ENCODE measurements at places on chromosomes 5 and 9.

DNA sequence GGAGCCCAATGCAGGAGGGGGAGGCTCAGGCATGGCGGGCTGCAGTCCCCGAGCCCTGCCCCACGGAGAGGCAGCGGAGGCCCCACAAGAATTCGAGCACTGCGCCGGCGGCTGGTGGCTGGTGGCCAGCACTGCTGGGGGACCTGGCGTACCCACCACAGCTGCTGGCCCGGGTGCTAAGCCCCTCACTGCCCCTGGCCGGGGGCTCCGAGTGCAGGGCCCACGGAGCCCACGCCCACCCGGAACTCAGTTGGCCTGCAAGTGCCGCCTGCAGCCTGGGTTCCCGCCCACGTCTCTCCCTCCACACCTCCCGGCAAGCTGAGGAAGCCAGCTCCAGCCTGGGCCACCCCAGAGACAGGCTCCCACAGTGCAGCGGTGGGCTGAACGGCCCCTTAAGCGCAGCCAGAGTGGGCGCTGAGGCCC is 780.3 kb downstream of the DTWD2 start:
- no peak for DNase-seq

GRCh38 chr9:93087971-93088655 is 7.9 kb upstream of the CARD19 start:
- no peak for DNase-seq

DNA sequence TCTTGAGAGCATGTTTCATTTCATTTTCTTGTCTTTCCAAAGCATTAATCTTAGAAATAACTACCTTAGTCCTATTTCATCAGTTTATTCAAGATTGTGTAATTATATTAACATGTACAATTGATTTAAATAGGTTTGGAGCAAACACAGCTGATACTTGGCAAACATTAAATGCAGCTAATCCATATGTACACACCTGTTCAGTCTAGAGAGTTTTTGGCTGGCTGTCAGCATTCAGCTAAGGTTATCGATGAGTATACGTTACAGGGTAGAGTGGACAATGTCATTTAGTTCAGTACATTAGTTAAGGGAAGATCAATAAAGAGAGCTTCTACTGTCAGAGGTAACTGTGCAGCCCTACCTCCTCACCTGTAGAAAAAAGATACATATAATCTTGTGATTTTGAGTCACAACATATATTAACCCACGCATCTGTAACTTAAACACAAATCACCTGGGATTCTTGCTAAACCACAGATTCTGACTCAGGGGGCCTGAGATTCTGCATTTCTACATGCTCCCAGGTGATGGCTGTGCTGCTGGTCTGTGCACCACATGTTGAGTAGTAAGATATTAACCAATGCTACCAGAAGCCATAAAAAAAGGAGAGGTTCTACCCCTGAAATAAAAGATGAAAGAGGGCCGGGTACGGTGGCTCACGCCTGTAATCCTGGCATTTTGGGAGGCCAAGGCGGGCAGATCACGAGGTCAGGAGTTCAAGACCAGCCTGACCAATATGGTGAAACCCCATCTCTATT is 34.1 kb upstream of the PCA3 start:
- no peak for DNase-seq

DNA sequence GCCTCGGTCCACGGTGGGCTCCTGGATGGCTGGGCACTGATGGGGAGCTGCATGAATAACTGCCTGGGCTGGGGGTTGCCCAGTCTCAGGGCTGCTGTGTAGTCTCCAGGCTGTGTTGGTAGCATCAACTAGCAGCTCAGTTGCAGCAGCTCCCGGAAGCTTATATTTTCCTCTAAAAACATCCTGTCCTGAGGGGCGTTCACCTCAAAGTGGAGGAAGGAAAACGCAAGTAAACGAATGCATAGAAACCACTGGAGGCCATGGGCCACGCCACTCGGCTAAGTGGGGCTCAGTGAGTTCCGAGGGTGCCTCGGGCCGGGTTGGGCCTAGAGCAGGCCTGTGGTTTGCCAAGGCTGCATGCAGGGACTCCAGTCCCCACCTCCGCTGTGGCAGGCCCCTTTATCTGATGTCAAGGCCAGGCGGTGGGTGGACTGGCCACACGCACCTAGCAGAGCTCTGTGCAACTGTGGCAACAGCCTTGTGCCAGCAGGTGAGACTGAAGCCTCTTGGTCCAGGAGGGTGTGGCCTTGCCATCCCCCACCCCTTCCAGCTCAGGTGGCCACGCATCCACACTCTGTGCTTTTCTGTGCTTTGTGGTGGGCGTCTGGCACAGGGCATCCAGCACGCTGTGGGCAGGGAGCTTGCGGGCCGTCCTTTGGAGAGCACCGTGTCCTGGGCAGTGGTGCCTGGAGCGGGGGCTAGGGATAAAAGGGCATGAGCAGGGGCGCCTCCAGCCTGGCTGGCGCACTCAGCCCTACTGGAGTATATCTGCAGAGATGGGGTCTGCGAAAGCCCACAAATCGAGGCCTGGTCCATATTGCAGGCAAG is 15.1 kb downstream of the TCF7 start:
- DNase-seq: no peak

GRCh38 chr5:122902263-122902662 is 56.9 kb downstream of the SNX24 start:
- DNase-seq: no peak

DNA sequence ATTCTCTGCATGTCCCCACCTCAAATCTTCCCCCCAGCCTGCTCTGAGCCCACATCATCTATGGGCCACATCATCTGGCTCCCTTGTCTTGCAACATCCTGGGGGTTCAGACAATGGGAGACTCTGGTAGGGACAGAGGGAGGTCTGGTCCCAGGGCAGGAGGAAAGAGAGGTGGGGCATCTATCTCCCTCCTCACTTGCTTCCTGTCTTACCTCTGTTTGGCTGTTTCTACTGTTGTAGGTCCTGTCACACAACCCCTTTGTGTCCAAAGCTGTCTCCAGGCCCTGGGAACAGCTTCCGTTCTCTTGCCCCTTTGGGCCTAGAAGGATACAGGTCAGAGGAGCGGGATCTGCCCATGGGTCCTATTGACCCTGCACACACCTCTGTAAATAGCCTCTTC is 227.2 kb downstream of the NSG2 start:
- DNase-seq: no peak

- no peak for DNase-seq
Observed at GRCh38 chr5:134206627-134207160, 19.2 kb downstream of the PPP2CA start.

DNA sequence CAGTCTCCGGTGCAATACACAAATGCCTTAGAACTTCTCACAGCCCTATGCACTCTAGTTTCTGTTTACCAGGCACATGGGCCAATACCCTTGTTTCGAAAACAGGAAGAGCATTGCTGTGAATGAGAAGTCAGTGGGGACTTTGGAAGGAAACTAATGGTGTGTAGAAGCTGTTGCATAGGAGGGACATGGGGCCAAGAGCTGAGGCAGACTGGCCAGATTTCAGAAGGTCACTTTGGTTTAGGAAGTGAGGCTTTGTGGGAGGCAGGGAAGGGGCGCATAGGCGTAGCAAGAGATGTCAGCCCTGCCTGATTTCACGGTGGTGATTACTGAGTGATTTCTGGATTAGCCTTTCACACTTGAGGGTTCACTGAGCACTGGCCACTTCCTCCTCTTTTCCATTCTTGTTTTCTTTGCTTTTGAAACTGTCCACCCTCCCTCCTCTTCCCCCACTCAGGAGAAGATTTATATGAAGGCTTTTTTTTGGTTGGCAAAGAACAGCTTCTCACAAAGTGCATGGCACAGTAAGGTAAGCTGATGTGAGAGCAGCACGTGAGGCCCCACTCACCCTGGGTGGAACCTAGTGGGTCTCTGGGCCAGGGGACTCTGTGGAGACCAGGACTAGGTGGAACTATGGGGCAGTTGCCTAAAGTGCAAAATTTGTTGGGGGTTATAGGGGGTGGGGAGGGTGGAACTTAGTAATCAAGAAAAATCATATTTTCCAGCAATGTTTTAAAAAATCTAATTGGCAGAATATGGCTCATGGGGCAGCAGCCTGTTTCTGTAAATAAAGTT is 6.1 kb upstream of the TMEM252 start:
- DNase-seq: no peak

- peak; percentile 36 for DNase-seq
Observed at GRCh38 chr9:16191691-16192402, 639.0 kb downstream of the CCDC171 start.

GRCh38 chr9:87681271-87682061 is 44.5 kb upstream of the CTSL start:
- no peak for DNase-seq

DNA sequence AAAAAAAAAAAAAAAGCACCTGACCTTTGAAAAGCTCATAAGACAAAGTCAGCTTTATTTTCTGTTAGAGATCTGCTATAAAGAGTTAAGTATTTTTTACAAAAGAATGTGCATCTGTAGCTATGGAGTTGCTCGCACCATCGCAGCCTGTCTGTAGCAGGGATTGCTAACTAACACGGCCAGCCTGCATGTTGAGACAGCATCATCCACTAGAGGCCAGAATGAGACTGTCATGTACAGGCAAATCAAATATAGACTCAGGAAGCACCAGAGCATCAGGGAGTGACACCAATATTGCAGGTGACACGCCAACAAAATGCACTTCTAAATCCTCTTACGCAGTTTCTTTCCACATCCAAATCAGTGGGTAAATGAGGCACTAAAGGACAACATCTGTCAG is 136.3 kb upstream of the RASEF start:
- DNase-seq: no peak

- no peak for DNase-seq
Observed at GRCh38 chr9:727767-728166, 113.7 kb upstream of the DMRT1 start.

- no peak for DNase-seq
Observed at GRCh38 chr9:117720066-117720465, 15.9 kb downstream of the TLR4 start.

- DNase-seq: no peak
Observed at GRCh38 chr9:100690438-100690837, 112.6 kb downstream of the CAVIN4 start.

DNA sequence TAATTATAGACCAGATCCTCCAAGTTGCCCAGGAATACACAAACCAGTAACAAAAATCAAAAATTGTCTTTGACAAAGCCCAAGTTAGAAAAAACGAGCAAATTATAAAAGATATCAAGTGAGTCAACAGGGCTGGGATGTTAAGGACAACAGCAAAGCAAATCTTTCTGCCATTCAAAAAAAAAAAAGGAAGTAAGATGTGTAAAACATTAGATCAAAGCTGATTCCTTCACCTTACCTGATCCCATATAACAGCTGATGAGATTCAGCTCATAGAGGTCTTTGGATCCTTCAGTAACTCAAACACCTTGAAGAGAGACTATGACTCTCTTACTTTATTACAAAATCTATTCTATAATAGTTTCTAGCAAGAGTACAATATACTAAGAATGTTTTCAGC is 100.9 kb downstream of the STRBP start:
- DNase-seq: no peak

DNA sequence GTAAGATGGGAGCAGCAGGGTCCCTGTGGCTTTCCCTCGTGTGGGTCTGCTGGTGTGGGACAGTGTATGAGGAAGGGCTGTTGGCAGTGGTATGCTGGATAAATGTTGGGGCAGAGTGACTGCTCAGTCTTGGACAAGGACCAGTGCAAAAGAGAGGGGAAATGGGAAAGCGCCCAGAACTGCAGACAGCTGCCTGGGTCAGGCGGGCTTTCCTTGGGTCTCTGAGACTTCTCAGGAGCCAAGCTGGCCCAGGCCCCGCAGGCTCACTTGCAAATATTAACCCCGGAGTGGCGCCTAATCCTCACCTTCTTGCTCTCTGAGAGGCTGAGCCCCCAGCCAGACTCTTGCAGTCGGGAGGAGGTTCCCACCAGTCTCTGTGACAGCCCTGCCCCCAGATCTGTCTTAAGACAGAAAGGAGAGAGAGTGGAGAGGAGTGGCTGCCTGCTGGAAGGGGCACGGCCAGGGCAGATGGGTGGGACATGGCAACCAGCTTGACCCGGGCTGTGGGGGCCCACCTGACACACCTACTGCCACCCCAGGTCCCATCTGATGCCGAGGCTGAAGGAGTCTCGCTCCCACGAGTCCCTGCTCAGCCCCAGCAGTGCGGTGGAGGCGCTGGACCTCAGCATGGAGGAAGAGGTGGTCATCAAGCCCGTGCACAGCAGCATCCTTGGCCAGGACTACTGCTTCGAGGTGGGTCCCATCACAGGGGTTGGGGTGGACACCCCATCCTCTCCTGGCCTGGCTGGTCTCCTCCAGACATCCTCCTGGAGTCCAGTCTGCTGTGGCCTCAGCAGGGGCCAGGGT is 105.2 kb downstream of the DAB2IP start:
- DNase-seq: no peak
